ENCODE measurements at places on chromosomes 5 and 9. TPM values are rescaled to one million over a fixed set of nuclear protein-coding genes. Genes with fewer than 3 reads are reported as not detected.

Gene ACER2
- 3.6 TPM for total RNA-seq

Gene WNT8A
- total RNA-seq, result not detected

Gene LCN1
- not detected for total RNA-seq

Gene C9orf72
- total RNA-seq, result 12.9 TPM

Gene SUSD1
- total RNA-seq, result 14.7 TPM

Gene IL5
- 0.25 TPM for total RNA-seq

Gene CATSPER3
- 1.2 TPM for total RNA-seq

Gene SPATA31D4
- not detected for total RNA-seq

Gene TMEM250
- total RNA-seq, result 56.4 TPM

Gene CER1
- not detected for total RNA-seq

Gene ANKRD31
- 0.17 TPM for total RNA-seq

Gene NEUROG1
- total RNA-seq, result not detected

Gene TLX3
- total RNA-seq, result not detected

Gene CDC20B
- total RNA-seq, result 0.12 TPM

Gene DRD1
- total RNA-seq, result not detected

Gene FOXI1
- not detected for total RNA-seq

Gene NFIB
- total RNA-seq, result not detected

Gene GRM6
- total RNA-seq, result not detected

Gene CNTRL
- total RNA-seq, result 91.5 TPM

Gene MPDZ
- total RNA-seq, result not detected
